ENCODE measurements at places on chromosomes 5 and 9.

- DNase-seq: peak; percentile 65
Observed at GRCh38 chr5:178120607-178121357, 7.5 kb downstream of the N4BP3 start.

- peak; percentile 52 for DNase-seq
Observed at GRCh38 chr5:159965031-159965837, 43.7 kb upstream of the TTC1 start.

GRCh38 chr5:168409591-168410458, 76.4 kb upstream of the RARS1 start:
- DNase-seq: peak; percentile 75

DNA sequence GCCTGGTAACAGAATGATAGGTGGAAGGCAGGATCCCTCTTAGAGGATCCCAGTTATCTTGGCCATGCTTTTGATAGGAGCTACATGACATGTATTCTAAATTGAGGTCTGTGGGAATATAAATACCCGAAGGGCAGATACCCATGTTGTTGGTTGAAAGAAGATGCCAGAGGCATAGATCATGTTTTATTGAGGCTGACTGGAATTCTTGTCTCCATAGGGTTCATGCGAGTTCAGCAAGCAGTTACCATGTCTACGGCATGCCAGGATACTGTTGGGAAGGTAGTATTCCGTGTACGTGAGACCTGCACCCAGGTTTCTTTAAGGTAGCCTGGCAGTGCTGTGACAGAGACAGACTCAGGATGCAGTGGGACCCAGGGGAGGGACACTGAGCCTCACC, 230.7 kb downstream of the NR3C1 start:
- DNase-seq: no peak

GRCh38 chr5:161685461-161685860, at the start of gene GABRA6:
Gene GABRA6, plus strand, starts transcription at chr5:161685721. Its CDS starts 269 bp downstream, at chr5:161685990.
- no peak for DNase-seq

DNA sequence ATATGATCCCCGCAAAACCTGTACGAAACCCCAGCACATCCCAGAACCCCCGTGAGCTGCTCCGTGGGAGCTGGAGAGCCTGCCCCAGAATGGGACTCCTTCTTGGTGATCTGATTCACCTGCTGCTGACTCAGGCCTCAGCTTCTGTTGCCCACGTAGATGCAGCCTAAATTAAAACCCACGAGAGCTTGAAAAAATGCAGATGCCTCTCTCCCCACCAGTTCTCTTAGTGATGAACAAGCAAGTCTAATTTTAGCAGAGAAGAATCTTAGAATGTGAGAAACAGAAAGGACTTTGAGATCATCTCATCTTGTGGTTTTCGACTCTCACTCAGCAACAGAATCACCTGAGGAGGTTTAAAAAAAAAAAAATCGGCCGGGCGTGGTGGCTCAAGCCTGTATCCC, 57.6 kb downstream of the TMOD1 start:
- DNase-seq: no peak

GRCh38 chr9:106860721-106861639, 2.0 kb upstream of the ZNF462 start:
- DNase-seq: no peak

GRCh38 chr5:126757713-126758357, 19.1 kb upstream of the LMNB1 start:
- no peak for DNase-seq

GRCh38 chr5:128536254-128537220, 1.5 kb downstream of the FBN2 start:
- DNase-seq: peak; percentile 39

- DNase-seq: peak; percentile 99
Observed at GRCh38 chr5:14178671-14179211, 35.6 kb downstream of the TRIO start.

- no peak for DNase-seq
Observed at GRCh38 chr9:6224393-6225154, 9.0 kb downstream of the IL33 start.

DNA sequence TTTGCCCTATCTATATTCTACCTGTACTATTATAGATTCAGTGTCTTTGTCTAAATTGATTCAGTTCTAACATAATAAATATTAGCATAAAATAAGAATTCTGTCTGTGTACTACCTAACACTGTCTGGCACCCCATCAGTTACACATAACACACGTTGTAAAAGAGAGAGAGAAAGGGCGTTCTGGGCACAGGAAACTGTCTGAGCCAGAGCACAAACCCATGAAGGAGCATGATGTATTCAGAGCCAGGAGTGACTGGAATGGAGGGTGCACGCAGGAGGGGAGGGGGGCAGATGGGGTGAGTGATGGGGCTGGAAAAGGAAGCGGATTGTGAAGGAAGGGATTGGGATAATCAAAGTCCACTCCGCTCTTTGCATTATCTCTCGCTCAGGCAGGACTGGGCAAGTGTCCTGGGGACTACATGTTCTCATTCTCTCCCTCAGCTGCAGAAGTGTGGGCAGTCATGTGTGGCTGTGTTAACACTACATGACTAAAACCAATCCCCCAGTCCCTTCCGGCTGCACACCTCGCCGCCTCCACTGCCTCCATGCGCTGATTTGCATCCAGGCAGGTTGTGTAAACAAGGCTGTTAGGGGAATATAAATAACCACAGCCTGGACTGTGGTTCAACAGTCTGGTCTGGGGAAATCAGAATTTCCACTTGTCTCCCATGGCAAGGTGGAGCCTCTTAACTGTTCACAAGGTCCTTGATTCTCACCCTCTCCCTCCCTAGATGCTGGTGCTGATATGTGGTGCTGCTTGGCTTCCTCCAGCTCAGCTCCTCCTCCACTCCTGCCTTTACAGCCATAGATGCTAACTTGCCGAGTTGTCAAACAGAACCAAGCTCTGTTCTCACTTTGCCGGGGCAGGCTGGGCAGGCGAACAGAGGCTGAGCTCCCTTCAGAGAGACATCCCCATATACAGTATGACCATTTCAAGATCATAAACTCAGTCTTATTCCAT, 367.5 kb upstream of the BRINP1 start:
- no peak for DNase-seq

DNA sequence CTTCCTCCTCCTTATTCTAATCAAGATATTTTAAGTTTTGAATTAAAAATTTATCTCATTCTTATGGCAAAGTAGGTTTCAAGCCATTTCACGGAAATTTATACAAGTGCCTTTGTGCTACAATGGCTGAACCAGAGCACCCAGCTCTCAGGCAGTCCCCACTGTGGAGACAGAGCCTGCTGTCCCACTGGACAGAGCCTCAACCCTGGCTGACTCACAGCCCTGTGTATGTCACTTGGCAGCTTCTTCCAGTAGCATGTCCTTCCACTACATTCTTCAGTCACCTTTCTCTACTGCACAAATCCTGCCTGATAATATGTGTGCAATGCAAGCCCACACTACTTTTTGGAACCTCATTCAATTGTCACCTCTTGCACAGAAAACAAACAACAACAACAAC, 253.1 kb downstream of the PDE4D start:
- peak; percentile 19 for DNase-seq

GRCh38 chr9:99192786-99193465, 28.8 kb downstream of the ALG2 start:
- peak; percentile 84 for DNase-seq

DNA sequence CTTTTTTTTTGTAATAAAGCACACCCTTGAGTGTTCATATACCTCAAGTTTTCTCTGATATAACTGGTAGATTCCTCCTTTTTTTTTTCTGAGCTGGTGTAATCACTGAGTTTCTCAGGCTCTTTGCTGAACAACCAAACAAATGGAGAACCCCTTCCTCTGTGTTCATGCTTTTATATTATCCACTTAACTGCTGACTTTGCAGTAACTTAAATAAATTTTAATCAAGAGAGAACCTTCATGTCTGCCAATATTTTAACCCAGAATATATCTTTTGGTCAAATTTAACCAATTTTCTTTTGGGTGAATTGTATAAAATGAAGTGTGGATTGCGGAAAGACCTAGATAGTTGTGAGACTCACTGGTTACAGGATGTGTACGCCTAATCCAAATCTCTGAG, 833.0 kb upstream of the COX7C start:
- DNase-seq: no peak

- no peak for DNase-seq
Observed at GRCh38 chr9:110926828-110927487, 111.3 kb downstream of the LPAR1 start.

- no peak for DNase-seq
Observed at GRCh38 chr5:8647111-8647510, 778.2 kb downstream of the MTRR start.

DNA sequence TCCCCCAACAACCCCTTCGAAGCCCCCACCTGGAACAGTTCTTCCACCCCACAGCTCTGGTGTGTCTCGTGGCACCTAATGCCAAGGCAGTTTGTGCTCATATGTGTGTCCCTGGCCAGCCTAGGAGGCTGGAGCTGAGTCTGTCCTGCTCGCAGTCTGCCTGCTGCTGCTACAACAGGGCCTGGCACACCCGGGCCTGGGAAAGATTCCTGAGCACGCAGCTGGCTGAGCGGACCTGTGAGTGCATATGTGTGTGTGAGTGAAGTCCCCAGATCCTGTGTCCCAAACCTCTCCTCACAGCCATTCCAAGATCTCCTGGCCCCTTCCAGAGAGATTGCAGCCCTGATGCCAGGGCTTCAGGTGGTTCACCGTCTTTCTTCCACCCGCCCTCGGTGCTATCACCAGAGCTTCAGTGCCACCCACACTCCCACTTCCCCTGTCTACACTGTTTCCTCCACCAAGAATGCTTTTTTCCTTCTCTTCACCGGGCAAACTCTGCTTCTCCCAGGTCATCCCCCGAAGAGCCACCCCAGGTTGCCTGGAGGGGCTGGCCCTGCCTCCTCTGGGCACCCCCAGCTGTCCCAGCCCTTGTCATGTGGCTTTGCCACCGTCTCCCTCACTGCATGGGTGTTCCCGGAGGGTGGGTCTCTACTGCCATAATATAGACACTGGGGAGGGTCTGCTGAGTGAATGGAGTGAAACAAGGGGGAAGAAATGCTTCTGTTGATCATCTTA, 28.4 kb downstream of the LMX1B start:
- no peak for DNase-seq

DNA sequence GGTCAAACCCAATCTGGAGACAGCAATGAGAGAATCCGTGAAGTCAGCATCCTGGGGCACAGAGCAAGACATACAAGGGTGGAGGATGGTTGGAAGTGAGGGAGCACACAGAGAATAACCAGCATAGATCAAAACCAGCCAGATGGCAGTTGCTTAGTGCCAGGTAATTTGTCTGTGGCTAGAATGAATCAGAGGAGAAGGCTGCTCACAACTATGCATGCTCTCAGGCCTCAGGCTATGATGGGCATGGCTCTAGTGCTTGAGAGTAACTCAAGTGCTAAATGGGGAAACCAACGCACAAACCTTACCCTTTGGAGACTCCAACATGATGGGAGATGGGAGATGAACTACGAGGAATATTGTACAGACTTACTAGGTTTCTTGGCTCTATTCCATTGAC, 160.8 kb downstream of the DMRT2 start:
- DNase-seq: no peak

- DNase-seq: peak; percentile 41
Observed at GRCh38 chr5:60161340-60161934, 267.9 kb upstream of the PDE4D start.

DNA sequence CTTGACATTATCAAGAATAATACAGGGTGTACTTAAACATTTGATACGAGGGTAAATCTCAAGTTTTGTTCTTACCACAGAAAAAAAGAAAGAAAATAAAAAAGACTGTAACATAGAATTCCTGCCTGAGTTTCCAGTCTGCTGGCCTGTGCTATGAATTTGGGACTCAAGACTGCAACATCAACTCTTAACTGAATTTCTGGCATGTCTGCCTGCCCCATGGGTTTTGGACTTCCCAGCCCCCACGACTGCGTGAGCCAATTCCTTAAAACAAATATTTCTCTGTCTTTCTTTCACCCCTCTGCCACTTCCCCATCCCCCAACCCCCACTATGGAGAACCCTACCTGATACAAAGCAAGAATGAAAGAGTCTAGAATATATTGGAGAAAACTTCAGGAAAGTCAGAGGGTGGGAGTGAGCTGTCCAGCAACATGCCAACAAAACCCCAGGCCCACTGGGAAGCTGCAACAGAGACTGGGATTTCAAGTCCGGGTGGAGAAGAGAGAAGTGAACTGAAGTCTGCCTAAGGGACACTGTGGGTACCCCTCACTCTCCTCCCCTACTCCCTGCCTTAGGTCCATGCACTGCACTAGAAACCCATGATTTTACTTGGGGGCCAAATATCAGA, 43.0 kb downstream of the MARCHF3 start:
- no peak for DNase-seq

DNA sequence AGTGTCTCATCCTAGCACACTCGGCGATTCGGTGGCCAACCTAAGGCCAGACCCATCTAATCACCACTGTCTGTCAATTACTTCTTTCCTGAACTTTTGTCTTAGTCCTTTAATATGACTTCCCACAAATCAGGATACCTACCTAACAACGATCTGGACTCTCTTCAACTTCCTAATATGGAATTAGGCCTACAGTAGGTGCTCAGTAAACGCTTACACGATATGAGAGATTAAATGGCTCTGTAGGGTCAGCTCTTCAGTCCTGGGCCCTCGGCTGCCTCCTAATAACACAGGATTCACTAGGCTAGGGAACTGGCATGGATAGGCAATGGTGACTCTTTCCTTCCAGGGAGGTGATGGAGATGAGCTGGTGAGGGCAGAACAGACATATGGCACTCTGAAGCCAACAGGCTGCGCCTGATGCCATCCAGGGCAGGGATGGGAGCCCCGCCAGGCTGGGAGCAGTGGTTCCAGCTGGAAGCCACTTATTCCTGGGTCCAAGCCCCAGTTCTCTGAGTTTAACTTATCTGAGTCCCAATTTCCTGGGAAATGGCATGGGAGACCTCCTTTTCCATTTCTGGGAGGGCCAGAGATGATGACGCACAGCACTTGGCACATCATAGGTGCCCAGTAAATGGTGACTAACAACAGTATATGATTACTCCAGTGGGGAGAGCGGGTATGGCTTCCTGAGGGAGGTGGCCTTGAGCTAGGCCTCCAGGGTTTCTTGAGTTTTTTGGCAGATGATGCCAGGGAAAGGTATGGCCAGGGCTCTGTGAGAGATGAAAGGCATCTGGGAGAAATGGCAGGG, 7.3 kb downstream of the PDGFRB start:
- DNase-seq: peak; percentile 92

GRCh38 chr5:122507581-122507980, 195.5 kb downstream of the SNCAIP start:
- DNase-seq: peak; percentile 17

DNA sequence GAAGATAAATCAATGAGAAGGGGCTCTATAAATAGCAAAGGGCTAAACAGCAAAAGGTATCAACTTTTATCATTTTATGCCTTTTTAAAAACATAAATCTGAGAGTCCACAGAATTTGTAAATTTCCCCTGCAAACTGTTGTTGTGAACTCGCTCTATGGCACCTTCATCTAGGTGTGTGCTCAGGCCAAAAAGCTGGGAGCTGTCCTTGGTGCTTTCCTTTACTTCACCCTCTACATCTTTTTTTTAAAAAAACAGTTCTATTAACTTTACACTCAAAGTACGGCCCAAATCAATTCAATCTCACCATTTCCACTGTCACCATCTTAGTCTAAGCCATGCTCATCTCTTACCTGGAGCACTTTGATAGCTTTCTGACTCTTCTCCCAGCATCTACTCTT, 108.2 kb upstream of the GPR151 start:
- DNase-seq: no peak
